ENCODE measurements at places on chromosomes 13 and 19. TPM values are rescaled to one million over a fixed set of nuclear protein-coding genes. Genes with fewer than 3 reads are reported as not detected.

DNA sequence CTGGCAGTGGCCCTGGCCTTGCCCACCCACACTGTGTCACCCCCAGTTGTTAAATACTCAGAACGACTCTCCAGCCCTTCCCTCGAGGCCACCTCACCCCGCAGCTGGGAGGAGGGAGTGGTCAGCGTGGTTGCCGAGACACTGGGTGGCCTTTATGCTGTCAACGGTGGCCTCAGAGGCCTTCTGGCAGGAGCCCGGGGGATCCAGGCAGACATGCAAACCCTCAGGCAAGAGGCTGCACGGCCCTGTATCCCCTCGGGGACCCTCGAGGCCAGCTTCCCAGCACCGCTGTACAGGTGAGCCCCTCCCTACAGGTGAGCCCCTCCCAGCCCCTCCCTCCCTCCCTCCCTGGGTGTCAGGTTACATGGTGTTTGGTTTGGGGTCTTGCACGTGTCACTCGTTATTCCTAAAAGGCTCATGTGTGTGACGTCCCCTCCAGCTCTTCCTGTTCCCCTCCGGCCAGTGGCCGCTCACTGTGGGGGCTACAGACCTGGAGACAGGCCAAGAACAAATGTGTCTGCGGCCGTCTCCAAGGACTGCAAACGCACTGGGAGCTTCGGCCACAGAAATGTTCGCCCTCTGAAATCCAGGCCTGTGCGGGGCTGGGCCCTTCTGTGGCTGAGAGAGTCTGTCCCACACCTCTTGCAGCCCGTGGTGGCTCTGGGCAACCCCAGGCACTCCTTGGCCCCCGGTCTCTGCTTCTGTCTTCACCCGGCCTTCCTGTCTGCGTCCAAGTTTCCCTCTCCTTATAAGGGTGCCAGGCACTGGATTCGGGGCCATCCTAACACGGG, at the start of gene TEKTIP1:
TSS of gene TEKTIP1 (plus strand) at position 210 of the 791 bp plus-strand sequence. CDS start at position 214, 4 bp downstream.
- DNase-seq = no peak

- DNase-seq = no peak
Measured at GRCh38 chr19:14091813-14092462, 1.4 kb upstream of the SAMD1 start.

- no peak for DNase-seq
Measured at GRCh38 chr19:36032251-36033104, at the start of gene CLIP3. CLIP3 (minus strand) TSS chr19:36032873; CDS start chr19:36032357, 516 bp downstream.

PALM3 gene
- total RNA-seq = 42.7 TPM

DNA sequence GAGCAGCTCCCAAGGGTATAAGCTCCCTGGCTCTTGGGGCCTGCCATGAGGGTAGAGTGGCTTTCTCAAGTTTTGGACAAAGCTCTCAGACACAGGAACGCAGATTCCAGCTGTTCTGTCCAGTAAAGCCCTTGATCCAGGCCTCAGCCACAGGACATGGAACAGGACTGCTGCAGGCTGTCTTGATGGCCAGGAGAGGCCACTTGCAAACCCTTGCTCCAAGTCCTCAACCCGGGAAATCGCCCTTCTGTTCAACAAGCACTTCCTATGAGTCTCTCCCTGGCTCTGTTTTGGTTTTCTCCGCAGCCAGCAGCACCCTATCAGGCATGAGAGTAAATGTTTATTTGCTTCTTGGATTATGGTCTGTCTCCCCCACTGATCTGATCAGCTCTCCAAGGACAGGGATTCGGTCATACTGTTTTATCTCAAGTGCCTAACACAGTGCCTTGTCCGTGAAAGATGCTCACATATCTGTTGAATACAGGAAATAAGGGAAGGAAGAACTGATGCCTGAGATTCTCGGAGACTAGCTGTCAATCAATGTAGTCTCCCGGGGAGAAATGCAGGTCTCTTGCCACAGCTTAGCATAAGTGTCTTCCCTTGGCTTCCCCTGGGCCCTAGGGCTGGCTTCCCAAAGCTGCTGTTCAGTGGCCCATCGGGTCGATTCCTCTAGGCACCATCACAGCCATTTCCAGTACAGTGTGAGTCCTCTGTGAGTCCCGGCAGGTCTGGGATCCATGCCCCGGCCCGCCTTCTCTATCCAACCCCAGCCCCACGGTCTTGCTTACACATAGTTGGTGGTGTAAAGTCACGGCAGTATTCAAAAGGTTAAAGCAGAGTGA, 90.8 kb downstream of the TSHZ3 start:
- no peak for DNase-seq

LSM7 gene
- 27.8 TPM for total RNA-seq

- no peak for DNase-seq
Measured at GRCh38 chr13:41767801-41768200, 193.1 kb downstream of the VWA8 start.

- no peak for DNase-seq
Measured at GRCh38 chr13:99871249-99871898, 100.2 kb downstream of the ZIC5 start.

DNA sequence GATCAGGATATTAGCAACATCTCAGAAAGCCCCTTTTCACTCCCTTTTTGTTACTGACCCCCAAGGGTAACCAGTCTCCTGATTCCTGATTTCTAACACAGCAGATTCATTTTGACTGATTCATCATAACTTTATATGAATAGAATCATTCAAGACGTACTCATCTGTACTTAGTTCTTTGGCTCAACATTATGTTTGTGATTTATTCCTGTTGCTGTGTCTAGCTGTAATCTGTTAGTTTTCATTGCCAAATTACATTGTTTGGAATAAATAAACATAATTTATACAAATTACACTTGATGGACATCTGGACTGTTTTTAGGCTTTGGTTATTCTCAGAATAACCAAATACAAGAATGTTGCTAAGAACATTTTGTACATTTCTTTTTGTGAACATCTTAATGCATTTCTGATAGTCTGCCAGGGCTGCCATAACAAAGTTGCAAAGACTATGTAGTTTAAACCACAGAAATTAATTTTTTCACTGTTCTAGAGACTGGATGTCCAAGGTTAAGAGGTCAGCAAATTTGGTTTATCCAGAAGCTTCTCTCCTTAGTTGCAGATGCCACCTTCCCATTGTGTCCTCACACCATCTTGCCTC, 62.8 kb upstream of the EDNRB start:
- no peak for DNase-seq

ZNF99 gene
- not detected for total RNA-seq

GRCh38 chr19:2227415-2228156, 8.5 kb downstream of the PLEKHJ1 start:
- peak; percentile 77 for DNase-seq

DNA sequence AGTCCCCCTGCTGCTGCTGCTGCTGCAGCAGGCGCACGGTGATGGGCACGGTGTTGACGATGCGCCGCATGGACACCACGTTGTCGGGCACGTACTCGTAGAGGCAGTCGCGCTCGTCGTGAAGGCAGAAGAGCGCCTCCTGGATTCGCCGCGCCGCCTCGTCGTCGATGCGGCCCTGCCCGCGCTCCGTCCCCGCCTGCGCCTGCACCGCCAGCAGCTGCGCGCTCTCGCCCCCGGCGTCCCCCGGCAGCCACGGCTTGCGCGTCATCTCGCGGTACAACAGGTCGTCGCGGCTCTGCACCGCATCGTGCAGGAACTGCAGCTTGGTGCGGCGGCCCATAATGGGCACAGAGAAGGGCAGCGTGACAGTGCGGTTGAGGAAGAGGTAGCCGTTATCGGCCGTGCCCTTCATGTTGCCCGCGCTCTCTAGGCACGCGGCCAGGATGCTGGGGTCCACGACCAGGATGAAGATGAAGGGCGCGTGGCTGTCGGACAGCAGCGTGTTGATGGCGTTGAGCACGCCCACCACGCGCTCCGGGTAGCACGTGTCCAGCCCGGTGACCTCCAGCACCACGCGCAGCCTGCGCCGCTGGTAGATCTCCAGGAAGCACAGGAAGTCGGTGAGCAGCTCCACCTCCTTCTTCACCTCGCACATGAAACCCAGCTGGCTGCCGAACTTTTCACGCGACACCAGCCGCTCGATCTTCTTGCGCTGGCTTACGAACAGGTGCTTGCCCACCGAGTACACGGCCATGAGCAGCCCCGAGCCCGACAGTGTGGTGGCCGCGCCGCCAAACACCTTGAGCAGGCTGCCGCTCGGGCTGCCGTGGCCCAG, 8.1 kb downstream of the NKPD1 start:
- no peak for DNase-seq

MEIS3 gene
- 1.0 TPM for total RNA-seq

- DNase-seq = no peak
Measured at GRCh38 chr19:38015216-38015615, 108.2 kb downstream of the SIPA1L3 start.

- no peak for DNase-seq
Measured at GRCh38 chr19:48913114-48913889, 13.2 kb downstream of the NUCB1 start.

GRCh38 chr13:41941174-41941573, 19.7 kb downstream of the VWA8 start:
- no peak for DNase-seq

GRCh38 chr19:6092329-6093286, 17.7 kb downstream of the RFX2 start:
- DNase-seq = peak; percentile 60

GRCh38 chr13:99203601-99204579, 3.2 kb downstream of the UBAC2 start:
- DNase-seq = no peak

DNA sequence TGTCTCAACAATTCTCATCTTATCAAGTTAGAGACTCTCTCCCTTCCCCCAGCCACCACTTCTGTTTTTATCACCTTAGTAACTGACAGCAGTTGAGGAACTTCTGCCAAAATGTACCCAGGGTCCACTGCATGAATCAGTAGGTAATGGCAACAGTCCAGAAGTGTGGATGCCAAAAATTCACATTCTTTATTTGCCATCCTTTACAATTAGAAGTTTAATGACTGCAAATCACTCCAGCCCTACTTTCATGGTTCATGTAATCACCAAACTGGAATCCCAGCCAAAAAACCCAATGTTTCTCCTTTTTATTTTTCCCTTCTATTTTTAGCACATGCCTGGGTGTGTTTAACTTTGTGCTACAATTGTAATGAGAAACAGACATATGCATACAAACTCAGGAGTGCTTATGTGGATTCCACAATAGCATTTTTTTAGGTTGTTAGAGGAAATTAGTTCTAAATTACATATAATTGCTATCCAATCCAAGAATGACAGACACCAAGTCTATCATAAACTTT, 243.5 kb downstream of the RGCC start:
- DNase-seq = no peak

ATP4B gene
- total RNA-seq = not detected

DNA sequence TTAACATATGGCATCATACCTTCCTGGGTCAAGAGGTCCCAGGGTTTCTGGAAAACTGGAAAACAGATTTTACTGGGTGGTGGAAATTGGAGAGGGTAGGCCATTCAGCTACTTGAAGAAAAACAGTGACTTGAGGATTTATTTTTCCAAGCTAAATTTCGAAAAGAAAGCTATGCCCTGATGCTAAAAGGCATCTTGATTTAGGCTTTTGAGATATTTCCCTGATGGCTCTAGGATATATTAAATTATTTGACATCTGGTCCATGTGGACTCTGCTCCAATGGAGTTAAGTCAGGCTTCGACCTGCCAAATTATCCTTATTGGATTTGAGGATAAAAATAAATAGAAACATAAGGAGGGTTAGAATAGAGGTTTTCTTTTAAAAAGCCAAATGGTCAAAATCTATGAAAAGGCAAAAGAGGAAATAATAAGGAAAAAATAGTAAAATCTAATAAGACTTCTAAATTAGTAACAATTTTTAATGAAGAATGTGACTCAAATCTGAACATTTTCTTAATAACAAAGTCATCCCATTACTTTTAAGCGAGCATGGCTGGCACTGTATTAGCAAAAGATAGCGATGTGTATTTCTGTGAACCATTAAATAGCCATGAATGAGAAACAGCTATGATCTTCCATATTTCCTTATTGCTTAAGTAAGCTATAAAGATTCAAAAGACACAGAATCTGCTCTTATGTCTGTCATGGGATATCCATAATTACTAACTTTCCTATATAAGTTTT, 190.0 kb upstream of the MIR17HG start:
- no peak for DNase-seq

DNA sequence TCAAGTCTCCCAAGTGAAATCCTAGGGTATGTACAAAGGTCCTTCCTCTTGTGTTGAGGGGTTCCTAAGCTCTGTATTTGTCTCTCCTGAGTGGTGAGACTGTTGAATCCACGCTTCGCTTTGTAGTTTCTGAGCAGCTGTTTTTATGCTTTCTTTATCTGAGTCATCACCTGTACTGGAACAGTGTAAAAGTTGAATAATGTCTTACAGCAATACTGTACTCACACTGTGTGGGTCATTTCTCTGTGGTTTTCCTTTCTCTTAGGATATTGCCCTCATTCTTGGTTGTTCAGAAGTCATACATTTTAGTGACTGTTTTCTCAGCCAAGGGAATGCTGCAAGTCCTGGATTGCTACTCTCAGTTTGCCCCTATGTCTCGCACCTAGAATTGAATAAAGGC, 1596.6 kb downstream of the SLITRK5 start:
- DNase-seq = no peak

- DNase-seq = no peak
Measured at GRCh38 chr13:108993346-108993745, 363.9 kb downstream of the MYO16 start.

IRGC gene
- total RNA-seq = not detected

DNA sequence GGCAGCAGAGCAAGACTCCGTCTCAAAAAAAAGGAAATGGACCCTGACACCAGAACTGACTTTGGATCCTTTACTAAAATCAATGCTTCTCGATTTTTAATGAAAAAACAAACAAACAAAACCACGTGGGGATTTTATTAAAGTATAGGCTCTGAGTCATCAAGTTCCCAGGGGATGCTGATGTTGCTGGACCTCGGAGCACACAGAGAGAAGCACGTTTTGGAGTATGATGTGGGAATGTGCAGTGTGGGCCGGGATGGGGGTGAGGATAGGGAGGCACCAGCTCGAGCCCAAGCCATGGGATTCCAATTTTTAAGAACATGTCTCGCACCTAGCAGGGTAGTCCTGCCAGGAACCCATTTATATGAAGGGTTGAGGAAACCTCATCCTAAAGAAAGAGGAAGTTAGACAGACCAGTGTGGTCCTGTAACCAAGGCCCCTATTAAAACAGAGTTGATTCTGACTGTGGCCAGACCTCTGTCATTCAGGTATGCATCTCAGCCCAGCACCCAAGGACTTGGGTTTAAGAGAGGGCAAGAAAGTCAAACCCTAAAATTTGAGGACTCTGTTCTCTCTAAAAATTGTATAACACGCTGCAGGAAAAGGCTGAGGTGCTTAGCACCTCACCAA, 6.4 kb downstream of the FLT1 start:
- DNase-seq = no peak

- DNase-seq = no peak
Measured at GRCh38 chr13:71830323-71830722, 36.7 kb downstream of the DACH1 start.

CLEC4M gene
- total RNA-seq = 13.2 TPM

GRCh38 chr13:23871616-23872220, 17.5 kb downstream of the MIPEP start:
- no peak for DNase-seq

- no peak for DNase-seq
Measured at GRCh38 chr19:38805180-38805579, 7.6 kb downstream of the LGALS4 start.

ZNF66 gene
- 0.40 TPM for total RNA-seq

KLK15 gene
- total RNA-seq = not detected

All from left lobe of liver (tissue), 2 donors.